CD4-positive, alpha-beta T cell treated with Interferon alpha-2 for 1 hour (primary cell): ENCODE measurements at places on chromosomes 16 and 17.

GRCh38 chr16:54510685-54511221, 224.2 kb upstream of the IRX3 start:
- no peak for DNase-seq

GRCh38 chr16:84614623-84614967, 3.3 kb downstream of the COTL1 start:
- no peak for DNase-seq

GRCh38 chr16:82363026-82363816, 193.2 kb upstream of the MPHOSPH6 start:
- no peak for DNase-seq

- DNase-seq: peak; percentile 80
These were observed 31.7 kb downstream of the SOCS1 start for GRCh38 chr16:11224096-11224893.

- DNase-seq: peak; percentile 58
These were observed 2.8 kb upstream of the SMIM36 start for GRCh38 chr17:55513885-55514590.

DNA sequence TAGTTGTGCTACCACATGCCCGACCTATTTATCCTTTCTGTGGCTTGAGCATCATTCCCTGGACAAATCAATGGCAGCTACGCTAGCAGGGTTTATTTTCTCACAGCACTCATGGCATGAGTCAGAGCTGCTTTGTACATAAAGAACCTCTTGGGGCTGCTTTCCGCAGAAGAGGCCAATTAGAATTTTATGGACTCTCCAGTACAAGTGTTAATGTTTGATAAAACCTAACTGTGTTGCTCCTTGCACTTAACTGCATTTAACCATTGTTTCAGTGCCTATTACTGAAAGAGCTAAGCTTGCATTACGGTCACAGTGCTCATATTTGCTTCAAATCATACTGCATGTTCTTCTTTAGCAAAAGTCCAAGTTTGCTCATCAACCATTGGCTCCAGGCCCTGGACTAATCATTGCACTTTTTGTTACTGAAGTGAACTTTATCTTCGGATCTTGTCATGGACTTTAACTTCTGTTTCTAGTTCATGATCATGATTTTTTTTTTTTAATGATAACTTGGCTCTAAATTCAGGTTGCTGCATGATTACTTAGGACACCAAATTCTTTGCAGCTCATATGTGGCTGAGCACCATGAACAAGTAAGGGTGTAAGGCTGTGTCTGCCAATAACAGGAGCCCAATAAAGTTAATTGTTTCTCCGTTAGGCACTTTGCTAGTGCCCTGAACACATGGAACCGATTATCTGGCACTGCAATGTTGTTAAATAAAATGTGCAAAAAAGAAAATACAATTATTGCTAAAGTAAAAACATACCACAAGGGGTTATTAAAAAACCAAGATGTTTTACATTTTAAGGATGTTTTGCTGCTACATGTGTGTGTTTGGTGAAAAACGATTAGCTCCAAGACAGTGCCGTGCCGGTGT, 492.2 kb downstream of the KCNJ2 start:
- no peak for DNase-seq

DNA sequence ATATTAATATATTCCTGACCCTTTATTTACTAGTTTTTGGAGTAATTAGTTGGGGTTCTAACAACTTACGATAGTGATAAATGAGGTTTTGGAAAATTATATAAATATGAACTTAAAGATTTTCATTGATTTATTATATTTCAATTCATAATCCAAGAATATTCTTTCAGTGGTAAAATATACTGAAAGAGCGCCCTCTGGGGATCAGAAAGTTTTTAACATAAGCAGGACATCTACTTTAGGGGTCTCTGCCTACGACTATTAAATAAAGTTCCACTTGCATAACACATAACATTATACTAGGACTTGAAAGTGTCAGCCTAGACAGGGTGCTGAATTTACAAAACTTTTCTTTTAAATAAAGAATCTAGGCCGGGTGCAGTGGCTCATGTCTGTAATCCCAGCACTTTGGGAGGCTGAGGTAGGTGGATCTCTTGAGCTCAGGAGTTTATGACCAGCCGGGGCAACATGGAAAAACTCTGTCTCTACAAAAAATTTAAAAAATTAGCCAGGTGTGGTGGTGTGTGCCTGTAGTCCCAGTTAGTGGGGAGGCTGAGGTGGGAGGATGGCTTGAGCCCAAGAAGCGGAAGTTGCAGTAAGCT, 15.6 kb downstream of the RFWD3 start:
- DNase-seq: peak; percentile 34

DNA sequence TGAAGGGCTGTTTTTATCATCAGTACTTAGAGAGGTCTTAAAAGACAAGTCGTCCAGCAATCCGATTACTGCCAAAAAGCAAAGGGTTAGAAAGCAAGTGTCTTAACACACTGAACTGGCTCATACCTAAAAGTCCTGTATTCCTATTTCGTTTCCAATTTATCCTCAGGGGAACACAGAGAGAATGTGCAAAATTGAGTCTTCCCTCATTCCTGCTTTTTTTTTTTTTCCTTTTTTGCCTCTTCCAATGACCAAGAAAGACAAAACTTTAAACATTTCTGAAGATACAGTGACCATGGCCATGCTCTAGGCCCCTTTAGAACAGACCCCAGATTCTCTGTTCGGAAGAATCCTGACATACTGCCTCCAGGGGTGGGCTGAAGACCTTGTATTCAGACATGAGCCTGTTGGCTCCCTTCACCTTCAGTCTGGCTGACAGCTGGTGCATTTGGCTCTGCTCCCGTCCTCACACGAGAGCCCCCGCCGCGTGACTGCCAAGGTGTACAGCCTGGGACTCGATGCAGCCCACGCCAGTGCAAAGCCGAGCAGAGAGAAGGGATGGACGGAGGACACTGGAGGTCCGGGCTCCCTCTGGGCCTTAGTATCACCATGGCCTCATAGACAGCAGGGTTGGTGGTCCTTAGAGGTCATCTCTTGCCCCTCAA, 47.0 kb downstream of the COTL1 start:
- no peak for DNase-seq

DNA sequence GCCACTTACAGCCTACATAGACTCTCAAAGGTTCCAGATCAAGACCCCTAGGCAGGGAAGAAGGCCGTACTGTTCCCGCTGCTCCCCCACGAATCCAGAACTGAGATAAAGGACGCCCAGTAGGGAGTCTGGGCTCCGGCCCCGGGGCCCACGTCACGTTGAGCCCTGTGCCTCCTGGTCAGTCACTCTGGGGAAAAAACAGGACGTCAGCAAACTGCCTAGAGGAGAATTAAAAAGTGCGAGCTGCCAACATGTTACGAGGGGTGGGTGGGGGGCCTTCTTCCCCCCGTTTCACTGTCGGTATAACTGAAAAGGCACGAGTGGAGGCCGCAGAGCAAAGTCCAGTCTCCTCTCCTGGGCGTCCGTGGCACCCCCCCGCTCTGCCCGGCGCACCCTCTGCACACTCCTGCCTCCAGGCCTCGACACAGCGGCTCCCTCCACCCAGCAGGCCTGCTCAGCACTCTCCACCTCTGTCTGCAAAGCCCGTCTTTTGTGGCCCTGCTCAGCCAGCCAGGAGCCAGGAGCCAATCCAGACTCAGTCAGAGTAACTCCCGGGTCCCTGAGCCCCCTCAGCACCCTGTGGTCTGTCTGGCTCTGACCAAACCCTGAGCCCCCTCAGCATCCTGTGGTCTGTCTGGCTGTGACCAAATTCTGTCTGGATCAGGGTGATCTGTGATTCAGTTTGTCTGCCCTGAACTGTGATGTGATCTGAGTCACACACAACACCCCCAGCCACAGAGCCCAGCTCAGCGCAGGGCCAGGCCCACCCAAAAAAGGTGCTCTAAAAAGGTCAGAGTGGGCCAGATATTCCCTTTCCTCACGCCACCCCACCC, 6.2 kb downstream of the ITGAE start:
- DNase-seq: peak; percentile 57

DNA sequence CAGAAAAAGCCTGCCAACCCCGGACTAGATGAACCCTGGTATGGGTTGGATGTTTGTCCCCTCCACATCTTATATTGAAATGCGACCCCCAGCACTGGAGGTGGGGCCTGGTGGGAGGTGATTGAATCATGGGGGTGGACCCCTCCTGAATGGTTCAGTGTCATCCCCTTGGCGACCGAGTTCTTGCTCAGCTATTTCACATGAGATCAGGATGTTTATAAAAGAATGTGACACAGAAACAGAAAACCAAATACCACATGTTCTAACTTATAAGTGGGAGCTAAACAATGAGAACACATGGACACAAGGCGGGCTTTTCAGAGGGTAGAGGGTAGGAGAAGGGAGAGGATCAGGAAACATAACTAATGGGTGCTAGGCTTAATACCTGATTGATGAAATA, 576.0 kb upstream of the HSBP1 start:
- DNase-seq: no peak

DNA sequence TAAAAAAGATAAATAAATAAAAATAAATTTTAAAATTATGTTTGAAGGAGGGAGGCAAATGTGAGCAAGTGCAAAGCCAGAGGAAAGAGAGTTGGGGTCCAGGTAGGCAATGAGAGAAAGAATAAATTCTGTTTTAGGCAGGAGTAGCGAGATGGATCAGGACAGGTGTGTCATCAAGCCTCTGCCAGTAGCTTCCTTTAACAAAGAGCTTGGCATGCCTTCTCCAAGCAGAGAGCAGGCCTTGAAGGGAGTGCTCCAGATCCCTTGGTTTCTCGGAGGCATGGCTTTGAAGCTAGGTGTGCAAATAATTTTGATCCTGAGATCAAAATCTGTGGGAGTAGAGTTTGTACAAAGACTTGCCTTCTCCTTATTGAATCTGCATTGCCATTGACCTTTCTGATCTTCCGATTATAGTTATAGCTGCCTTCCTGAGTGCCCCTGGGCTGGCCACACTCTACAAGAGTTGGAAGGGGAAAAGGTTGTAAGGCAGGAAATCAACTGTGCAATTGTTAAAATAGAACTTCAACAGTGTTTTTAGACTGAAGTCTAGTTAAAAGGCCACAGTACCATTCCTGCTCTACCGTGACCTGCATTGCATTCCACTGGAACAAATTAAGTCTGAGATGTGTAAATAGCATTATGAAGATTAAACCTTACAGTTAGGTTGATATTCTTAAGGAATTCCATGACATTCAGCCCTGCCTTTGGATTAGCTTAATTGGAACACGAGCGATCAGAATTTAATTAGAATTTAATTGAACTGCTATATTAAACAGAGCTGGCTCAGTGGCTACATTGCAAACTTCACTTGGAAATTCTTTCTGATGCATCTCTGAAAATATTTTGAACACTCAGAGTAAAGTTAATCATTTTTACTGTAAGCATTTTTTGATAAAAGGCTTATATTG, 33.7 kb downstream of the IQCK start:
- DNase-seq: no peak

GRCh38 chr16:86351041-86351784, 159.1 kb upstream of the FOXF1 start:
- DNase-seq: no peak

DNA sequence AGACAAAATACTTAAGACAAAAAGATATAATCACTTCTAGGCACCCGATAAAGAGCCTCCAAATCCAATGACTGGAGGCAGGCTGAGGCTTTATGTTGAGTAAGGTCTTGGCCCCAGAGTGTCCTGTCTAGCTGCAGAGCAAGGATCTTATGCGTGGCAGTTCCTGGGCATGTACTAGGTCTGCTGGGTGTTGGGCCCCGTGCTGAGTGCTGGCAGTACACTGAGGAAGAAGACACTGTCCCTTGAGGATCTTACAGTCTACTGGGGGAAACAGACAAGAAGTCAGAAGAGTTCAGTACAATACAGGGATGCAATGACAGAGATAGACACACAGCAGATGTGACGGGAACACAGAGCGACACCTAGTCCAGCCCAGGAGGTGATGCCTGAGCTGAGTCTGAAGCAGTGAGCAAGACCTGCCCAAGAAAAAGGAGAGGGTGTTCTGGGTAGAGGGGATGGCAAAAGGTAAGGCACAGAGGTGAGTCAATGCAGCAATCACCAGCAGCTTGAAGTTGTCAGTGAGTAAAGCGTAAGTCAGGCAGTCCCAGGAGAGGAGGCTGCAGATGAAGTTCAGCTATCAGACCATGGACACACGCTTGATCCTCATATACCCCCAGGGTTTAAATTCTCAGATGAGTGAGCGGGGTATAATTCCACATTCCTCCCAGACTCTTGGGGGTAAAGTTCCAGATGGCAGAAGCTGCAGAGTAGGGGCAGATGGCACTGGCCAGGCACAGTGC, 18.1 kb downstream of the MAP3K14 start:
- no peak for DNase-seq

DNA sequence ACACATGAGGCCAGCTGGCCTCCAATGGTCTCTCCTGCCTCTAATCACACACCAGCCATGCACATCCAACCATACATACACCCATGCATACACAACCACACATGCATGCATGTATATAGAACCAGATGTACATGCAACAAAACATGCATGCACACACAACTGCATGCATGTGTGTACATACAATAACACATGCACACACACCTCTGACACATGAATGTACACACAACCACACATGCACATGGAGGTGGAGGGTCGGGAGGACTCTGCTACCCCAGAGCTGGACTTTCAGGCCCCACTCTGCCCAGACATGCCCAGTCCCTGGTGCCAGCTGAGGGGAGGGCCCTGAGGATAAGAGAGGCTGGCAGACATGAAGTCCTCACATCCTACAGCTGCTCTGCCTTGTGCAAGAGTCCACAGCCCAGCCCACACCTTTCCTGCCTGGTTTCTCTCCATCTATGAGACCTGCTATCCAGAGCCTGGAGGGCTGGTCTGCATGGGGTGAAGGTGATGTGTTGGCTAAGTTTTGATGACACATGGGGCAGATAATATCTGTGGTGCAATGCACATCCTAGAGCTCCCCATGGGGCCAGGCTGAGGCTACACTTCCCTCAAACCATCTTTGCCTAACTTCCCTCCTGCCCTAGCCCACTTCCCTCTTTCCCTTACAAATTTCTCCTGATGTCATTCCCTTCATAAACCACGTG, 50.9 kb upstream of the SDK2 start:
- no peak for DNase-seq

DNA sequence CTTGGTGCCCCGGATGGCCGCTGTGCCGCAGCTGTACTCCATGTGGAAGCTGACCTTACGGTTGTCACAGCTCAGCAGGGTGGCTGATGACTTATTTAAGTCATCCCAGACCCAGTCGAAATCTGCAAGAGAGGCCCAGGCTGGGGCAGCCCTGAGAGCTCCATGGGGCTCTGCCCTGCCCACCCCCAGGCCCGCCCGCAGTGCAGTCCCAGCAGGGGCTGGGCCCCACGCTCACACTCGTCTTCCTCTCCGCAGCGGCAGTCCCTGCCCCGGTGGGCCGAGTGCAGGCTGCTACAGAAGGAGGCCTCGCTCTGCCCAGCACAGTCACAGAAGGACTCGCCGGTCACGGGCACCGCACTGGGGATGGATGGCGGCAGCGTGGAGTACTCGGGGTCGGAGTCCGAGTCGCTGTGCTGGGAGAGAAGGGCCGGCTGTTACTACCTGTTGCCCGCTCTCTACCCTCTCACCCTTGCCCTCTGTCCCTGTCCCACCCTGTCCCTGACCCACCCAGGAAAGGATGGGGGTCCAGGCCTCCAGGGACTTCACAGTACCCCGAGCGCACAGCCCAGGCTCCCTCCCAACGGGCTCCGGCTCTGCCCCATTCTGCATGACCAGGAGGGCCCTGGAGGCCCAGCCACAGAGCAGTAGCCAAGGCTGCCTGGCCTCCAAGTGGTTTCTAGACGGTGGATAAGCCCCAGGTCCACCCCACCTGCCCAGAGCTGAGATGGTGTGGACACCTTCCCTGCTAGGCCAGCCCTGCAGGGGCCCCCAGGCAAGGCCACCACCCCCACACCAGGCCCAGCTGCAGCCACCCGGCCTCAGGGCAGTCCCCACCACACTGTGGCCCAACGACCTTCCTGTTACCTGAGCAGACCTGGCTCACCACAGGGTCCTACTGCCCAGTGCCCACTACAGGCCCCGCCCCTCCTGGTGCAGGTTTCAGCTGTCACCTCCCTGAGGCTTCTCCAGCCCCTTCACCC, 3.9 kb downstream of the SPSB3 start:
- no peak for DNase-seq

GRCh38 chr16:8173111-8173644, 417.1 kb downstream of the TMEM114 start:
- peak; percentile 2 for DNase-seq
